ENCODE measurements at places on chromosomes 5 and 9.

GRCh38 chr5:134289509-134290113 is 63.7 kb upstream of the PPP2CA start:
- DNase-seq: peak; percentile 49

- no peak for DNase-seq
These were observed 24.4 kb upstream of the C5orf46 start for GRCh38 chr5:147930769-147931168.

- no peak for DNase-seq
These were observed 1125.0 kb upstream of the DMAC1 start for GRCh38 chr9:8924562-8924961.

- DNase-seq: no peak
These were observed 9.9 kb downstream of the MYOZ3 start for GRCh38 chr5:150670948-150671310.

GRCh38 chr9:137354845-137355760 is 53.0 kb upstream of the NRARP start:
- DNase-seq: no peak

DNA sequence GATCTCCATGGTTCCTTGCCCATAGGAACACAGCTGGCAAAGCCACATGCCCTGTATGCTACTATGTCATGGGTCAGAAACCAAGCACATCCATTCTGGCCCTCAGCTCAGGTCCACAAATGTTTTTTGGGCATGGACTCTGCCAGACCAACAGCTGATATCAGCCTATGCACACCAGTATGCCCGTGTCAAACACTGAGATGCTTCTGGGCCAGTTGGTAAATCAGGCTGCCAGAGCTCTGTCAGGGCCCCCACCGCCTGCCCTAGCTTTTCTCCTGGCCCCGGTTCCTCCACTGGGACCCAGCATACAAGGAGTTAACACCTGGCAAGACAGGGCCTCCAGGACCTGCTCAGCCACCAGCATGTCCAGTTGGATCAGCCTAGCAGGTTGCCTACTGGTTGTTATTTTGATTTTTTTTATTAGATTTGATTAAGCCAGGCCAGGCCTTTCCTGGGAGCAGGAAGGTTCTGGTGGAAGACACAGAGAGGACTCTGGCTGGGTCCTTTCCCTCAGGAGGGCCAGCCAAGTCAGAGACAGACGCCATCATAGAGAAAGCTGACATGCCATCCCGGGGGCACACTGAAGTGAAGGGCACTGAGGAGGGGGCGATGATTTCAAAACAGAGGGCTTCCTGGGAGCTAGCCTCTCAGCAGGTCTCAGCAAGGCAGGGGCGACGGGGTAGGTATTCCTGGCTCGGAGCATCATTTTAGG is 65.8 kb downstream of the TSTD2 start:
- no peak for DNase-seq

DNA sequence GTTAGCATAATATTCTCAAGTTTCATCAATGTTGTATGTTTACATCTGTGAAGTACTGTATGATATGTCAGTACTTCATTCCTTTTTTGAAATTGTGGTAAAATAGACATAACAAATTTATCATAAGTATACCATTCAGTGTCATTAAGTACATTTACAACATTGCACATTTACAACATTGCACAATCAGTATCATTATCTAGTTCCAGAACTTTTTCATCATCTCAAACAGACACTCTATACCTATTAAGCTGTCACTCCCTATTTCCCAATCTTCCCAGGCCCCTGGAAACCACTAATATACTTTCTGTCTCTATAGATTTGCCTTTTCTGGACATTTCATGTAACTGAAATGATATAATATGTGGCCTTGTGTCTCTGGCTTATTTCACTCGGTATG is 75.1 kb upstream of the ATG10 start:
- DNase-seq: no peak

Data from central memory CD4-positive, alpha-beta T cell (primary cell).